ENCODE measurements at places on chromosomes 7 and 10. TPM values are rescaled to one million over a fixed set of nuclear protein-coding genes. Genes with fewer than 3 reads are reported as not detected.

DNA sequence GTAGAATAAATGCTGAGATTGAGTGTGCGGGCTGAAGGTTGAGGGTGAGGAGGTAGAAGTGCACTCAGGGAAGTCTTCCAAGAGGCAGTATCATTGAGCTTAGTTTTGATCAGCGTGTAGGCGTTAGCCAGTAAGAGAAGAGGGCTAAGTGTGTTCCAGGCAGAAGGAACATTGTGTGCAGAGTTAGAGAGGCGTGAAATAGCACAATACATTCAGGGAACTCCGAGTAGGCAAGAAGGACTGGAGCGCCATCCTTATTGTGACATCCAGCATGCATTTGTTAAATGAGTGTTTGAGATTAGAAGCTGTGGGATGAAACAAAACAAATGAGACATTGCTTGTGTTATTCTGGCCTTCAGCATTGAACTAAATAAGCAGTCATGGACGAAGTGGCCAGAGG lies 140.9 kb upstream of the MKLN1 start:
- H3K4me3 ChIP-seq = no peak overlapping the region
- H3K36me3 ChIP-seq = no peaks in the 10 kb centered on the region

DNA sequence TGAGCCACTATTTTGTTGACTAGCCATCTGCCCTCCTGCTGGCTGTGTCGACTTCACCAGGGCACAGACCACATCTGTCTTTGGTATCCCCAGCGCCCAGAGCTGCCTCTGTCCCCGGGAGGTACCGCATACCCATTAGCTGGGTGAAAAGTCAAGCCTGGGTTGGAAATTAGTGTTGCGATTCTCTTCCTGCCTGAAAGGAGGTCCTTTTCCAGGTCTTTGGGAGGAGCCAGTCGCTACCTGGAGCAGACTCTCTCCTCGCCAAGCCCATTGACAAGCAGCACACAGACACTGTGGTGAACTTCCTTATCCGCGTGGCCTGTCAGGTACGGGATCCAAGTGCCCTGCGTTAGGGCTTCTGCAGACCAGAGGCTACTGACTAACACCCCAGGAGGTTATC lies 79.4 kb downstream of the TRRAP start:
- H3K36me3 ChIP-seq = peaks cover 68% of the 10 kb centered on the region
- no peak overlapping the region for H3K27ac ChIP-seq
- DNase-seq = no peak

- DNase-seq = peak; percentile 36
- H3K4me1 ChIP-seq = no peaks in the 10 kb centered on the region
- H3K27ac ChIP-seq = no peak overlapping the region
- no peaks in the 10 kb centered on the region for H3K27me3 ChIP-seq
Measured at GRCh38 chr7:7653593-7654187, 13.1 kb downstream of the UMAD1 start.

- H3K4me1 ChIP-seq = peaks cover under 1% of the 10 kb centered on the region
- peaks cover 4% of the 10 kb centered on the region for H3K27me3 ChIP-seq
- no peak for DNase-seq
- H3K27ac ChIP-seq = no peak overlapping the region
- H3K36me3 ChIP-seq = no peaks in the 10 kb centered on the region
Measured at GRCh38 chr10:18406136-18406535, 245.3 kb downstream of the NSUN6 start.

DNA sequence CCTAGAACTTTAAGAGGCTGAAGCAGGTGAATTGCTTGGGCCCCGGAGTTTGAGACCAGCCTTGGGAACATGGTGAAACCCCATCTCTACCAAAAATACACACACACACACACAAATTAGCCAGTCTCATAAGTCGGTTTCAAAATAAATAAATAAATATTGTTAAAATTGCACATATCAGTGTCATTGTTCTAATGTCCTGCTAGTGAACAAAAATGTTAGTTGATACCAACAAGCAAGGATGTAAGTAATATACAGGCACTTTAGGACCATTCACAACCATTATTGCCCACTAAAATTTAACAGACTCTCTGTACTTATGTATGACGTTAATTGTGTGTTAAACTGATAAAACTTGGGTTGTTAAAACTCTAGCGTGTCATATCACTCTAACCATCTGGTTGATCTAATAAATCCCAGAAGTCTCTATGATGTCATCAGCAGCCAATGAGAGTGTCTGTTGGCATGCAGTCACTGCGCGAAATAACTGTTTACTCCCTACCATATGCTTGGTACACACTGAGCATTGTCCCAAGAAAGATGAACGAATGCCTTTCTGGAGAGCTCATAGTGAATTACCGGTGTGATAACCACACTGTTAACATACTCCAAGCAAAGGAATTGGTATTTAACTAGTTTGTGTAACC lies 30.4 kb upstream of the OTUD1 start:
- peaks cover 2% of the 10 kb centered on the region for H3K27me3 ChIP-seq
- H3K4me3 ChIP-seq = no peak overlapping the region
- no peaks in the 10 kb centered on the region for H3K4me1 ChIP-seq
- no peak for DNase-seq
- H3K27ac ChIP-seq = no peak overlapping the region
- no peaks in the 10 kb centered on the region for H3K36me3 ChIP-seq

CALHM1 gene
- not detected for total RNA-seq

ASAH2B gene
- 5.7 TPM for total RNA-seq

OR2A7 gene
- total RNA-seq = 2.6 TPM

All from endothelial cell (in vitro differentiated cells).